Fibroblast of mammary gland (primary cell): ENCODE measurements at places on chromosomes 2 and 18.

GRCh38 chr2:177251165-177251542 is 13.4 kb downstream of the NFE2L2 start:
- no peak for DNase-seq

DNA sequence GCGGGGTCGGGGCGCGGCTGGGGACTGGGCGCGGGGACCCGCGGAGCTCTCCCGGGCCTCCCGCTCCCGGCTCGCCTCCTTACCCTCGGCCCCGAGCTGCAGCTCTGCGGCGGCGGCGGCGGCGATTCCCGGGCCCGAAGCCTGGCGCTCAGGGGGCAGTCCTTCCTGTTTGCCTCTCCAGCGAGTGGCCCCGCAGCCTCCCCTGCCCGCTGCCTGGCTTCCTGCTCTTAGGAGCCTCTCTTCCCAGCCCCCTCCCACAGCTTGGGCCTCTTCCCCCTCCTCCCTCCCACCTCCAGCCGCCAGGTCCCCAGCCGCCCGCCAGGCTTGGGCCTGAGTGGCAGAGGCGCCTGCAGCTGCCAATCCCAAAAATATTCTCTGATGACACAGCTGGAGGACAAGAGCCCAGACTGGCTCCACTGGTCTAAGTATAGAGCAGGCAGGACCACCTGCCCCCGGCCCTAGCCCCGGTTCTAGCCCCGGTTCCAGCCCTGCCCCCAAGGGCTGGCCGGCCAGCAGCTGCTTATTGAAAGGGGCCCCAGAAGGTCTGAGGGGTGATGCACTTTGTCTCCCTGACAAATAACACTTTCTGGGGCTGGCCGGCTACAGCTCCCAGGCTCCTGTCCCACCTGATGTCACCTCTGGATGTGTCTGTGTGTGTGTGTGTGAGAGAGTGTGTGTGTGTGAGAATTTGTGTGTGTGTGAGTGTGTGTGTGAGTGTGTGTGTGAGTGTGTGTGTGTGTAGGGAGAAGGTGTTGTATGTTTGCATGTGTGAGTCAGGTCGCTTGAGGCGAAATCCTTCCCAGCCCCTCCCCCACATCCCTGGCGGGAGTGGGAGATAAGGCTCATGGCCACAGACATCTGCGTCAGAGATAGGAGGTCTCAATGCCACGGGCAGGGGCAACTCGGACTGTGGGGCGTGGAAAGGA is at the start of gene OBSL1:
Gene OBSL1, minus strand, starts transcription at position 229 of the 926 bp plus-strand sequence. CDS start 307 bp downstream, outside the sequence.
- DNase-seq, result peak; percentile 51

GRCh38 chr2:9268301-9269080 is 61.9 kb downstream of the ASAP2 start:
- no peak for DNase-seq

DNA sequence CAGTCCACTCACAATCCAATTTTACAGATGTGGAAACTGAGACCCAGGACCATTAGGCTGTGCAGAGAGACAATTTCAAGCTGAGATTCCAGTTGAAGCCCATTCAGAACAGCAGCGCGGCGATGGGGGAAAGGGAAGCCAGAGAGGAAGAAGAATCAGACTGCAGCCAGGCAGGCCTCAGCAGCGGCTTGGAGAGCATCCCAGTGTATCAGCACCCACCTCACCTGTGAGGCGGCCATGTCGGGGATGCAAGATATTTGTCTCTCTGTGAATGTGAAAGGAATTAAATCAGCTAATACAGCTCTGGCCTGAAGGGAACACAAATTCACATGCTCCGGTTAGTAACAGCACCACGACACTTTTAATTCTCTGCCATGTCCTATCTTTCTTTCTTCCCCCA is 198.0 kb upstream of the SOX11 start:
- DNase-seq, result no peak

GRCh38 chr2:42969231-42970150 is 177.1 kb upstream of the HAAO start:
- peak; percentile 99 for DNase-seq

- no peak for DNase-seq
These were observed 225.3 kb downstream of the ICOS start for GRCh38 chr2:204161886-204162285.

- DNase-seq, result no peak
These were observed 17.4 kb downstream of the COPS7B start for GRCh38 chr2:231803501-231804138.

GRCh38 chr18:58058720-58059119 is 14.7 kb downstream of the NEDD4L start:
- no peak for DNase-seq

GRCh38 chr18:46335534-46336101 is 231.4 kb downstream of the HAUS1 start:
- peak; percentile 20 for DNase-seq

GRCh38 chr2:25380586-25381375 is 39.1 kb upstream of the DNMT3A start:
- DNase-seq, result no peak

GRCh38 chr2:189658306-189659212 is 2.7 kb upstream of the ASNSD1 start:
- no peak for DNase-seq

DNA sequence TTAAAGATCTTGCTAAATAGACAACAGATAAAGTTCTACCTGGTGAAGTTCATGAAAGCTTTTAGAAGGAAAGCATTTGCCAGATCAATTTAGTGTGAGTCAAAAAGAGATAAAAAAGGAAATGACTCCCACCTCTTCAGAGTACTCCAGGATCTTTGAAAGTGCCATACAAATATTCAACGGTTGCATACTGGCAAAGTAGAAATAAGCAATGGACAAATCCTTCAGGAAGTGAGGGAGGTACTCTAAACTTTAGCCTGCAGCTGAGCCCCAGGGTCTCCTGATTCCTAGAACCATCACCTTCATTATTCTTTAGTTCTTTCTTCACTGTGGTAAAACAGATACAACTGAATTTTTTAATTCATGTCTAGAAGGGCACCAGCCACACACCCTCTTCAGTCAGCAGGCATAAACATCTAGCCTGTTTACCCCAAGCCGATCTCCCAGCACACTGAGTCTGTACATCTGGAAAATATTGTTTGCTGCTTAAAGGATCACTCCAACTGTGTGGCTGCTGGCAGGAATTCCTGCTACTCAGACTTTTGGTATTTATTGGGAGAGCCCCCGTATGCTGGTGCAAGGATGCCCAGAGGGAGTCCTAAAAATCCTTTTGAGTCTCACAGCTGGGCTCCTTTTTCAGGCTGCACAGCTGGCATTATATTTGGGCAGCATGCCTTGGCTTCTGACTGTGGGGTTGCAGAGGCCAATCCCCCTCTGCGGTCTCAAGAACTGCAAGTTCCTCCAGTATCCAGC is 72.3 kb upstream of the SESTD1 start:
- peak; percentile 74 for DNase-seq

- no peak for DNase-seq
These were observed 124.7 kb downstream of the GULP1 start for GRCh38 chr2:188416367-188416766.

DNA sequence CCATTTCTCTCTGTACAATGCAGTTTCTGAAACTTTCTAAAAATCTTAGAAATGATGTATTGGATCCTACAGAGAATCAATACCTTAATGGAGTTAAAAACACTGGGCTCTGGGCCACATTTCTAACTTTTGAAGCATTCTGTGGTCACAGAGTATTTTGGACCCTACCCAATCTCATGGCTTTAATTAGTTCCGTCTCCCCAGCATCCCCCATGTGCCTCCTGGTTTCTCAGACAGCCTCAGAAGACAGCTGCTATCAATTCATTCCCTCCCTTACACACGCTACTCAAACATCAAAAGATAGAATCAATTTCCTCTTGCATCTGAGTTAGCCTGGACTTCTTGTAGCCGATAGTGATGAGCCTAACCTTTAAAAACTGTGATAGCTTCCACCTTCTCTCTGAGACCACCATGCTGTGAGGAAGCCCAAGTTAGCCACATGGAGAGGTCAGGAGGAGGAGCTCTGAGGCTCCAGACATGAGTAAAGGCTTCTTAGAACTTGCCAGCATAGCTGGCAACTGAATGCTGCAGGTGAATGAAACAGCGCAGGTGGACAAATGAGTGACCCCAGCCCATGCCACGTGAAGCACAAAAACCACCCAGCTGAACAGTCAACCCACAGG is 10.4 kb downstream of the ADCY3 start:
- peak; percentile 83 for DNase-seq

- DNase-seq, result no peak
These were observed 71.1 kb upstream of the DSC1 start for GRCh38 chr18:31233621-31234275.

DNA sequence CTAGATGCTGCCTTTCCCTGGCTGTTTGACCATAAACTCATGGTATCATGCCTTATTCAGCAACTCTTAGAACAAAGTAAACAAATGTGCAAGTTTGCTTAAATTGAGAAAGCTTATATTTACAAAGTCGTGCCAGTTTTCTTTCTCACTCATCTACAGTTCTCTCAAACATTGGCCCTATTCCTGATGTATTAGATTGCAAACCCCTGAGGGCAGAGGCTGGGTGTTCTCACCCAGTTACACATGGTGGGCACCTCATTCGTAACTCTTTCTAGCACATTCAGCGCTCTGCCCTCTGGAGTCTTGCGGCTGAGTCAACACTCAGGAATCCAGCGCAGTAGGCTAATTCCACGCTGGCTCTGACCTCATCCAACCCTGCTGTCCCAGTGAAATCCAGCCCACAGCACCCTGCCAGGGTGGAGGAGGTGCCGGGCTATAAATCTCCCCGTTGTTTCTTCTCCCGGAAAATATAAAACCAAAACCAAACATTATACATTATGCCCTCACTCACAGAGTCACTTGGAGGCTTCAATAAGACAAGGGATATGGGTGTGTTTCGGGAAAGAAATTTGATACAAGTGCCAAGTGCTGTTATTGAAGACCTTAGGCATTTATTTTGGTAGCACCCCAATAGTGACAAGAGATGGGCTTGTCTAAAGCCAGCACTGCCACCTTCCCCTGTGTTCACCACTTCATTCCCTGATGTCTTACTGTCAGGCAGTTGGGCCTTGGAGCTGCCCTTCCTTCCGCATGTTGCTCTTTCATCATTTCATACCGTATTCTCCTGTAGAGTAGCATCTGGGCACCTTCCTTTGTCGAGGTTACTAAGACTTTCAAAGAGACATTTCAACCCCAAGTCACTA is 287.4 kb downstream of the PRKCE start:
- peak; percentile 96 for DNase-seq

GRCh38 chr18:46096651-46097300 is 1.3 kb downstream of the ATP5F1A start:
- peak; percentile 19 for DNase-seq

DNA sequence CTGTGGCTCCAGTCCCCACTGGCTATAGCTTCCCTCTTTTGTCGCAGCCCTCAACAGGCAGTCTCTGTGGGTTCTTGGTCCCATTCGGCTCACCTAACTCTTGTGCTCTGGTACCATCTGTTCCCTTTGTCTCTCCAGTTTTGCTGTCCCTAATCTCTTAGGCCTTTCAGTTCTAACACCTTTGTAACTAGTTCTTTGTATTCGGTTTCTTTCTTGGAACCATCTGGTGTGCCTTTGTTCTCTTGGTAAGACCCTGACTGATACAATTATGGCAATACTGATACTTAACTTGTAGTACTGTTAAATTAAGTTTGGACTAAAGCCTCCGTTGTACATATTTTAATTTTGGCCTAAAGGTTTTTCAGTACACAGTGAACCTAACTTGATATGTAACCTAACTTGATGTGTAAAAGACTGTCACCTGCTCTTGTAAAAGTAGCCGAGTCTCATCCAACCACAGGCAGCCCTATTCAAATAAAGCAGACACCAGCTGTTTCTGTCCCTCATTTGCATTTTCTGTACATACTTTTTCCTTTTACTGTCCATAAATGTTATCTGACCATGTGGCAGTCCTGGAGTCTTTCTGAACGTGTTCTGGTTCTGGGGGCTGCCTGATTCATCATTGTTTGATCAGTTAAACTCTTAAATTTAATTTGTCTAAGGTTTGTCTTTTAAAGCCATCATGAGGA is 4.8 kb upstream of the MRPL44 start:
- no peak for DNase-seq

- DNase-seq, result no peak
These were observed 159.1 kb upstream of the SPATS2L start for GRCh38 chr2:200147371-200147770.

- DNase-seq, result no peak
These were observed 9.3 kb downstream of the ARMC9 start for GRCh38 chr2:231207734-231208133.

DNA sequence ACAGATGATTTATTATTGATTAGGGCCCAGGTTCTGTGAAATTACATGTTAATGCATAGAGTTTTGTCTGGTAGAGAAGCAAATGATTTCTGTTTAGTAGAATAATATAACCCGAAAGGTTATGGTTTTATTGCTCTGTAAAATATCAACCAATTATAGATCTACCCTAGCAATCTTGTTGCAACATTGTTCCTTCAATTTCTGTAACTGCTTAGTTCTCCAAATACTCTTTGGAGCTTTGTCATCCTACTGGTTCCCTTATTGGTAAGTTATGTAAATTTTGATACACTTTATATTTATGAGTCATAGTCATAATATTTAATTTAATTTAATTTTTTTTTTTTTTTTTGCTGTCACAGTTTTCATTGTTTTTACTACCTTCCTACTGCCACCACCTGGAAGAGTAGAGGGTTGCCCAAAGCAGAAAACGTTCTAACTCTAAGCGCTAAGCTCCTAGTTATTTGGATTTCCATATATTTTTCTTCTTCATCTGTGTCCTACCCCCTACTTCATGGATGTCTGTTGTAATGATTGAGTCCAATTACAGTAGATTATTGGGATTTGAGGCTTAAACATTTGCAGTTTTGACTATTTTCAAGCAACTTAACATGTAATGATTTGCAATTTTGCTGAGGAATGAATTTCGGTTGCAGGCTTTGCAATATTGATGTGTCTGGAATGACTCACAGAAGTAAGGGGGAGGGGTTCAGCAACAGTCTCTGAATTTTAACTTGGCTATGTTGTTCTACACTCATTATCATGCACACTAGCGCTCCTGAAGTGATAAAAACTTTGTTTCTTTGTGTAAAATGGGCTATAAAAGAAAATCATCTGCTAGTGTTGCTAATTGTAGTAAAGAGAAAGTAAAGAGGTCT is 51.1 kb downstream of the NABP1 start:
- DNase-seq, result peak; percentile 52

- peak; percentile 7 for DNase-seq
These were observed 25.7 kb downstream of the PSMA8 start for GRCh38 chr18:26159353-26159752.

DNA sequence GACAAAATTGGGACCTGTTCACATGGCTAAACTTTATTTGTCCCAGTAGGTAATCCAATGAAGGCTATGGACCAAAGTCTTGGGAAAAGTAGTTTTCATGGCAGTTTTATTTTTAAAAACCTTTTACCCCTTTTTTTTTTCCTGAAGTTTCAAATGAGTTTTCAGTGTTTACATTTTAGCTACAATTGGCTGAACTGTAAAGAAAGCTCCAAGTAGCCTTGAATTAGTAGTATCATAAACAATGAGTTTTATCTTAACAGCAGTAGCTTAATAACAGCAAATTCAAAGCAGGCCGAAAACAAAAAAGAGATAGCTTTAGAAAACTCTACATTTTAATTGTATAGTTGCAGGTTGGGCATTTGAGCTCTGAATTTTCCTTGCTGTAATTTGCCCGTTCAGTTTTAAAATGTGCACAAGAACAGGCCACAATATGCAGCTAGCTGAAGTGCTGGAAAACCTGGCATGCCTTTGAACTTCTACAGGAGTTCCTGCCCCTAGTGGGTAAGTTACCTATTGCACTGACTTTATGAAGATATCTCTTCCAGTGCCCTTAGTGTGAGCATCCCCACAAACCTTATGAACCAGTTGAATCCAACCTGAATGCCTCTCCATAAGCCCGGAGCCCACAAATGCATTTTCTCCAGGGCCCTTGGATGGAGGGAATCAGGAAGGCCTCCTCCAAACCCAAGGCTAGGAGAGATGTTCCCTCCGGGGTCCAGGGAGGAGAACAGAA is 106.7 kb downstream of the XRCC5 start:
- peak; percentile 28 for DNase-seq
